Left hindlimb (tissue), 1 donor: ENCODE measurements at places on chromosomes 12 and 14.

- DNase-seq: peak; percentile 64
Measured at GRCh38 chr12:106586803-106587684, 4.2 kb downstream of the RFX4 start.

GRCh38 chr12:30836656-30837445, 82.1 kb upstream of the CAPRIN2 start:
- DNase-seq: no peak

DNA sequence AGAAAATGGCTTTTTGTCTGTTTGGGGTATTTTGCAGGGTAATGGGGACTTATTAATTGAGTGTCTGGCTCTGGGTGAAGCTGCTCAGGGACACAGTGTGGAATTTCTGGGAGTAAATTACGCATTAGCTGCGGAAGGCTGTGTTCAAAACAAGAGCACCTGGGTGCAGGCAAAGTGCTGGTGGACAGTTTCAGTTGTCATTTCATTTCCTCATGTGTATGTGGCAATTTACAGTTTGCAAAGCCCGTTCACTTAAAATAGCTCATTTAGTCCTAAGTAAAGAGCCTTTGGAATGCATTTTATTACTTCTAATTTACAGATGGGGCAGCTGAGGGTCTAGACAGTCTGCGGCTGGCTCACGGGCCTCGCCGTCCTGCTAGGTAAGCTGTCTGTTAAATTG, 546.8 kb downstream of the BCL11B start:
- no peak for DNase-seq

DNA sequence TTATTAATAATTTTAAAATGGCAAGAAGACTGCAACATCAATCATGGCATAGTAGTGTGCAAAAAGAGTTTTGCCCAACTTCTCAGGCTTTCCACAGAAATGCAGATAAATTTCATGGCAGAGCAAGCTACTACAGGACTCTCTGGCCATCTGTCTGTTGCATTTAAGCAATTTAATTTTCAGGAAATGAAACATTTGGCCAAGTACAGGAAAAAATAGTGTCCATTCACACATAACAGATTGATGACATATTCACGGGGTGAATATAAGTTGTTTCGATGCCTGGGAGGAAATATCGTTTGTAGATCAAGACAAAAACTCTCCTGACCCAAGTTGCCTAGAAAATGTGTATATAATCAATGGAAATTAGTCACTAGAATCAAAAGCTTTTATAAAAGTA, 324.0 kb downstream of the PRKD1 start:
- no peak for DNase-seq

- peak; percentile 40 for DNase-seq
Measured at GRCh38 chr14:59428581-59429012, 36.6 kb downstream of the GPR135 start.

- DNase-seq: no peak
Measured at GRCh38 chr12:60052483-60052882, 456.7 kb downstream of the SLC16A7 start.
